ENCODE measurements at places on chromosomes 4 and X. TPM values are rescaled to one million over a fixed set of nuclear protein-coding genes. Genes with fewer than 3 reads are reported as not detected.

DNA sequence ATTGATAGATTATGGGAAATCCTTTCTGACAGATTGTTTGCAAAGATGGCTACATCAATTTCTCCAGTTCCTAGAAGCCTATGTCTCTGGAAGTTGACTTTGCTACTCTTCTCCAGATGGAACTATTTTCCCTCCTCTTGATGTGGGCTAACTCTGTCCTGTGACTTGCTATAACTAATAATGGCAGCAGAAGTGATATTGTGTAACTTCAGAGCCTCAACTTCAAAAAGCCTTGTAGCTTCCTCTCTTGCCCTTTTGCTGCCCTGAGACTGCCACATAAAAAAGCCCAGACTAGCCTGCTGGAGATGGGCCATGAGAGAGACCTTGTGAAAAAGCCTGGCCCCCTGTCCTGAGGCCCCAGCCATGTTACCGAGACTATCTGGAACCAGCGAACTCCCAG lies 210.7 kb upstream of the SLC7A11 start:
- H3K36me3 ChIP-seq = no peaks in the 10 kb centered on the region
- no peak for DNase-seq
- no peaks in the 10 kb centered on the region for H3K4me1 ChIP-seq
- no peak overlapping the region for H3K4me3 ChIP-seq
- H3K27me3 ChIP-seq = no peaks in the 10 kb centered on the region

DNA sequence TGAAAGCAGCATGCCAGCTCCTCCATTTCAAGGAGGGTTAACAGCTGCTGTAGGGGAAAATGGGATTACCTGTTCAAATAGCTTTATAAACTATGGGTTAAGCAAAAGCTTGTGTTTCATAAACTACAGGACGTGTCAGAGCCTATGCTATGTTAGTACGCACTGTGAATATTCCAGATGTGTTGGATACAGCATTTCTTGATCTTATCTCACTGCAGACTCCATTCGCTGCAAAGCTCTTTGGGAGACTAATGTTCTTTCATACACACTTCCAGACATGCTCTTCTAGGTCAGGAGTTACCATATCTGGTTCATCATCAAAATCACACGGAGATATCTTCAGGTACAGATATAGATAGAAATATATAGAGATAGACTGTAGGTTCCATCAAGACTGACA lies 281.2 kb upstream of the FAM241A start:
- no peak for DNase-seq
- H3K27me3 ChIP-seq = no peaks in the 10 kb centered on the region

- no peak for DNase-seq
- no peaks in the 10 kb centered on the region for H3K4me1 ChIP-seq
- no peak overlapping the region for H3K4me3 ChIP-seq
These were observed 82.7 kb downstream of the MBNL3 start for GRCh38 chrX:132406106-132406505.

- no peaks in the 10 kb centered on the region for H3K4me1 ChIP-seq
- no peak for DNase-seq
- H3K27ac ChIP-seq = no peak overlapping the region
- H3K4me3 ChIP-seq = no peak overlapping the region
These were observed 93.7 kb downstream of the SHOX start for GRCh38 chrX:724256-724655.

GRCh38 chr4:5866841-5867813 lies 25.8 kb downstream of the CRMP1 start:
- DNase-seq = no peak
- H3K27me3 ChIP-seq = peaks cover 5% of the 10 kb centered on the region
- no peak overlapping the region for H3K27ac ChIP-seq
- peak overlapping the region; percentile 19 for H3K4me3 ChIP-seq
- no peaks in the 10 kb centered on the region for H3K36me3 ChIP-seq

DNA sequence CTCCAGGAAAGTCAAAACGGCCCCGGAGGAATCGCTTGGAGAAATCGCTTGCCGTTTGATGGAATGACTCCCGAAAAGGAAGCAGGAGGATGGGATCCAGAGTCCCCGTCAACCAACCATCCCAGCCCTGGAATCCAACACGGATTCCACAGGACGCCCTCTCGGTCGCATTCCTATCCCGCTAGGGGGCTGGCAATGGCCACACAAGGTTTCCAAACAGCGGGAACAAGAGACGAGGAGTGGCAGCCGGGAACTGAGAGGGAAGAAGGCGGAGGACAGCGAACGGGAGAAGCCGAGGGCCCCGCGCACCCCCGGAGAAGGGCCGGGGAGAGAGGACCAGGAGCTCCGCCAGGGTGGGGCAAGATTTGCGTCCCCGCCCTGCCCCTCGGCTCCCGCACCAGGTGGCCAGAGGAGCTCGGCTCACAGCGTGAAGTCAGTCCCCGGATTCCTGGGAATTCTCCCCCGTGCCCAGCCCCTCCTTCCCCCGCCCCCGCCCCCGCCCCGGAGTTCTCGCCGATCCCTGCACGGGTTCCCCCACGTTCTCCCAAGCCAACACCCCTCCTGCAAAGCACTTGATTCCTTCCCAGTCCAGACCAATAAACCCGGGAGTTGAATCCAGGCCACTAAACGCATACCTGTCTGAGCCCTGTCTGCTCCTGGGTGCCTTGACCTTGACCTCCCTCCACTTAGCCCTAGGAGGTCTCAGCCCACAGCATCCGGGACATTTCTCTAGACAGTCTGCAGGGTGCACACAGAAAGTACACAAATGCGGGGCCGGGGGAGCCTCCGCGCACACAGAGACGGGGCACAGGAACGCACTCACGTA lies 1.4 kb downstream of the PDZD4 start:
- H3K4me3 ChIP-seq = no peak overlapping the region
- peaks cover 5% of the 10 kb centered on the region for H3K4me1 ChIP-seq
- H3K36me3 ChIP-seq = no peaks in the 10 kb centered on the region
- H3K27me3 ChIP-seq = peaks cover 39% of the 10 kb centered on the region

- no peak overlapping the region for H3K4me3 ChIP-seq
- H3K4me1 ChIP-seq = peaks cover 7% of the 10 kb centered on the region
- H3K27me3 ChIP-seq = peaks cover 10% of the 10 kb centered on the region
- DNase-seq = no peak
These were observed 52.5 kb downstream of the HOPX start for GRCh38 chr4:56628592-56628991.

DNA sequence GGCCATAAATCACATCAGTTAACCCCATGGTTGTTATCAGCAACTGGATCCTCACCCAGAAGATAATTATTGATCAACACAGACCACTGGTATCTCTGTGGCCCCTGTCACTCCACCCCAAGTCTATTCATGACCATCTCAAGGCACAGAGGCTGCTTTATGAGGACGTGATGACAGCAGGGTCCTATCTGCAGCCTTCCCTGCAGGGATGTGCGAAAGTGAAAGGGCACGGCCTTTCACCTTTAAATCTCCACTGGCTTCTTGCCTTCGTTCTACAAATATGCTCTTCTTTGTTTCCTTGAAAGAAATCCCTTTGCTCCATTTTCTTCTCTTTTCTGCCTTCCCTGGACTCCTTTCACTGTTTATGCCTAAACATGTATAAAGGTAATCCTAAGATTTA lies 170.6 kb upstream of the EDNRA start:
- no peaks in the 10 kb centered on the region for H3K27me3 ChIP-seq
- H3K27ac ChIP-seq = no peak overlapping the region
- H3K4me3 ChIP-seq = no peak overlapping the region
- no peaks in the 10 kb centered on the region for H3K4me1 ChIP-seq

- H3K27me3 ChIP-seq = peaks cover 85% of the 10 kb centered on the region
- no peak overlapping the region for H3K4me3 ChIP-seq
- no peak for DNase-seq
- H3K4me1 ChIP-seq = peaks cover 16% of the 10 kb centered on the region
- H3K27ac ChIP-seq = no peak overlapping the region
These were observed 19.6 kb downstream of the NKX3-2 start for GRCh38 chr4:13524504-13525243.

GRCh38 chrX:19863857-19864223 lies 23.6 kb downstream of the SH3KBP1 start:
- no peak for DNase-seq
- peaks cover 36% of the 10 kb centered on the region for H3K4me1 ChIP-seq
- H3K27me3 ChIP-seq = no peaks in the 10 kb centered on the region
- H3K4me3 ChIP-seq = peak overlapping the region; percentile 50
- peaks cover 10% of the 10 kb centered on the region for H3K36me3 ChIP-seq

DNA sequence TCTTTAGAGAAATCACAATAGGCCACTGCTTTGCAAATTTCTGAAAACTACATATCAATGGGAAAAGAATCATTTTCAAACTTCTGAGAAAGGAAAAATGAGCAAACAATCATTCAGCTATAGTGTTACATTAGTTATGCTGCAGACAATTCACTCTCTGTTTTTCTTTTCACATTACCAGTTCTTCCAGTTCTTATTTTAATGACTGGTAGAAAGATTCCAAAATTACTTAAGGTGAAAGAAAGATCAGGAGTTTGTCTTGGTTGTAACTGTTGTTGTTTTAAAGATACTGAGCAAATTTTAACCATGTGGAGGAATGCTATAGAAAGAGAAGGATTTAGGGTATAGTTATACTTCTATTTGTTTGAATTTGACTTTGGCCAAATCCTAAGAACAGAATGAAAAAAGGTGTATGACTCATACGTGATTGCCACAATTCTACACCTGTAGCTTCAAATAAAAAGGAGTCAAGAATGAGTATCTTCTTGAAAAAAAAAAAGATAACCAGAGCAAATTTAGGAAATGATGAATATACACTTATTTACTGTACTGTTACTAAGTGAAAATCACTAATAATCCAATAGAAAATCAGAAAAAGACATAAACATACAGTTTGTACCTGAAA lies 21.0 kb upstream of the RASGEF1B start:
- H3K4me3 ChIP-seq = peak overlapping the region; percentile 49
- peak overlapping the region; percentile 77 for H3K27ac ChIP-seq
- H3K4me1 ChIP-seq = peaks cover 36% of the 10 kb centered on the region
- H3K27me3 ChIP-seq = no peaks in the 10 kb centered on the region
- DNase-seq = no peak
- peaks cover 16% of the 10 kb centered on the region for H3K36me3 ChIP-seq

DNA sequence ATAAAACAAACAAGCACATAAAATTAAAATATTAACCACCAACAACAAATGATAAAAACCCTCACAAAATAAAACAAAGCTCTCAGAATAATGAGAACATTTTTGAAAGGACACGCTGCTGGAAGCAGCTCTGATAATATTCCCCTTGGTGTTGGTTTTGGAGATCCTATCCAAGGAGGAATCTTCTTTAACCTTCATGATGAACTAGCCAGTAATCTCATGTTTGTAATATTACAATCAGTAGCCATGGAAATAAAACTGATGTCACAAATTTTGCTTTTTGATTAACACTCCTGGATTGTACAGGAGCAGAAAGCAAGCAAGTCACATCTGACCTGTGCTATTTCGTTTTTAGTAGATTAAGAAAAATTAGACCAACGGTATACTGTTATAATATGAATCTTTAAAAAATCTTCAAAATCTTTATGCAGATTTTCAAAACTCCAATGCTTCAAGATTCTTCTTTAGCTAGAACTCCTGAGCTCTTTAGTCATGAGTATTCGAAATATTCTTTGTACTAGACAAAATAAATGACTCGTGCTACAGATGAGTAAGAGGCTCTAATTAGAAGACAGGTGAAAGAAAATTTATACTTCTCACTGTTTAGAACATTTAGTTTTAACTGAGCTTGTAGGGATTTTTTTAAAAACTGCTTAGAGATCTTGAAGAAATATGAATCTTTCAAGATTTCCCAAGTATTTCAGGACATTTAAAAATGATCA lies 154.1 kb downstream of the RASL11B start:
- peaks cover 24% of the 10 kb centered on the region for H3K4me1 ChIP-seq
- no peak for DNase-seq
- H3K36me3 ChIP-seq = peaks cover 8% of the 10 kb centered on the region
- H3K27ac ChIP-seq = no peak overlapping the region
- no peaks in the 10 kb centered on the region for H3K27me3 ChIP-seq

DNA sequence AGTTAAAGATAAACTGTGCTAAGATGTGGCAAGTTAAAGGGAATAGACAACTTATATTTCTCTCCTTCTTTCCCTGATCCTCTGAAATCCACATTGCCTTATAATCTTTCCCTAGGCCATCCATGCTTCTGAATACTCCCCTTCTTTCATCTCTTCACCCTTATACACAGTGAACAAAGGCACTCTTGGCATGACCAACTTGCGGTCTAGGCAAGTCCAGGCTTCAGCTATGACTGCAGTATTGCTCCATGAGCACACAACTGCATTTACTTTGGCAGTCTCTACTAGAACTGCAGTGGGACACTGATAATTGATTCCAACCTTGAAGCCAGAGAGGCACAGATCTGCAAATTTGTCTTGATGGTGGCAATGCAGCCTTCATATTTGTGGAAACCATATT lies 24.2 kb upstream of the UBA6 start:
- no peak overlapping the region for H3K27ac ChIP-seq
- no peak overlapping the region for H3K4me3 ChIP-seq
- no peak for DNase-seq
- peaks cover 29% of the 10 kb centered on the region for H3K36me3 ChIP-seq
- H3K4me1 ChIP-seq = peaks cover 4% of the 10 kb centered on the region

DNA sequence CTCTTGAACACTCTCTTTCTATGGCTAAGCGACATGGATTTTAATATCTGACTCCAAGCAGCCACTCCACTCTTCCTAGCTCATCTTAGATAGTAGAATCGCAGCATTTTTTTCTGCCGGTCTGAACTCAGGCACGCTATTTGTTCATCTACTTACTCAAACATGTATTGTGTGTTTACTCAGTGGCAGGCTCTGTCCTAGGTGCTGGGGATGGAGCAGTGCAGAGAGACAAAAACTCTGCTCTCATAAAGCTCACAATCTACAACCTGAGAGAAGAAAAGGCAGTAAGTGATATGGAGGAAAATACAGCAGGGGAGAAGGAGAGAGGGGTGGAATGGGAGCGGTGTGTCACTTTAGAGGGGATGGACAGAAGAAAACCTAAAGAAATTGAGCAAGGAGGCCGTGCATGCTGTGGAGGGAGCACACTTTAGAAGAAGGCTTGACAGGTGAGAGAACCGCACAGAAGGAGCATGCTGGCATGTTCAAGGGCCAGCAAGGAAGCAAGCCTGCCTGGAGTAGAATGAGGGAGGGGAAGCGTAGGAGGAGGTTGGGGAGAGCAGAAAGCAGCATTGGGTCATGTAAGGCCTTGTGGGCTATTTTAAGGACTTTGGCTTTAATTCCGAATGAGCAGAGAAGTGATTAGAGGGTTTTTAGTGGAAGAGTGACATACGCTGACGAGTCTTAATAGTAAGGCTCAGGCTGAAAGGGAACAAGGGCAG lies 132.0 kb downstream of the ANK2 start:
- H3K4me1 ChIP-seq = no peaks in the 10 kb centered on the region
- DNase-seq = no peak
- no peak overlapping the region for H3K4me3 ChIP-seq
- no peaks in the 10 kb centered on the region for H3K36me3 ChIP-seq
- no peaks in the 10 kb centered on the region for H3K27me3 ChIP-seq

DNA sequence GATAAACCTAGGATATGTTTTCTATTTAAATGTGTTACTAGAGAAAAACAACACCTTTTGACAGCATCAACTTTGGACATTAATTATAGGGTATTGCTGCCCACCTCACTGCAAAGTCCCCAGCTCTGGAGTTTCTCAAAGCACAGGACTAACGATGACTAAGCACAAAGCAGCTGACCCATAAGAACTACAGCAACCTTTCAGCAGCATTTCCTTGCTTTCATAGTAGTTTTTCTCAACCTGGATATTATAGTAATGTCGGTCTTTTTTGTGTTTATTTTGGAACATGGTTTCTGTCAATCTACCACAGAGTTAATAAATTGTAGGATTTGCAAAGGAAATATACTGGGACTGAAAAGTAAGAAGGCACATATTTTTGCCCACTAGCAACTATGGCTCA lies 21.5 kb downstream of the HHIP start:
- no peak overlapping the region for H3K4me3 ChIP-seq
- no peak for DNase-seq
- no peaks in the 10 kb centered on the region for H3K36me3 ChIP-seq
- H3K27me3 ChIP-seq = peaks cover 2% of the 10 kb centered on the region

ZFP92 gene
- total RNA-seq = 1.2 TPM

SLC34A2 gene
- total RNA-seq = not detected

PPEF2 gene
- 0.17 TPM for total RNA-seq

IL15 gene
- total RNA-seq = 3.3 TPM

TASL gene
- total RNA-seq = 2.6 TPM

FRAS1 gene
- 0.23 TPM for total RNA-seq

RBMX gene
- total RNA-seq = 260 TPM

Data from activated naive CD8-positive, alpha-beta T cell treated with anti-CD3 and anti-CD28 coated beads, Interleukin-2, amount 10 ng/mL, durations not matched to agents 7 days and 5 days (primary cell).